ENCODE measurements at places on chromosomes 1 and 21. TPM values are rescaled to one million over a fixed set of nuclear protein-coding genes. Genes with fewer than 3 reads are reported as not detected.

LCE1B gene
- total RNA-seq, result not detected

TFF2 gene
- not detected for total RNA-seq

FAM72C gene
- total RNA-seq, result 6.9 TPM

TOE1 gene
- 12.5 TPM for total RNA-seq

CAMK1G gene
- total RNA-seq, result 0.58 TPM

TMEM51 gene
- total RNA-seq, result 38.0 TPM

KCNAB2 gene
- 7.3 TPM for total RNA-seq

NR0B2 gene
- not detected for total RNA-seq

B3GALT5 gene
- total RNA-seq, result 0.22 TPM

PDZK1IP1 gene
- 11.2 TPM for total RNA-seq

ITLN1 gene
- total RNA-seq, result not detected

GPX7 gene
- total RNA-seq, result not detected

C1orf141 gene
- total RNA-seq, result not detected

CNIH3 gene
- total RNA-seq, result 0.72 TPM

LRRC3 gene
- total RNA-seq, result 2.4 TPM

HSD11B1 gene
- total RNA-seq, result 0.12 TPM

All from A549 treated with ZK216348 at 1 μM for 4 hours (cell line).